ENCODE measurements at places on chromosomes 5 and 9.

- DNase-seq: no peak
Measured at GRCh38 chr5:142608081-142608480, 77.8 kb downstream of the FGF1 start.

DNA sequence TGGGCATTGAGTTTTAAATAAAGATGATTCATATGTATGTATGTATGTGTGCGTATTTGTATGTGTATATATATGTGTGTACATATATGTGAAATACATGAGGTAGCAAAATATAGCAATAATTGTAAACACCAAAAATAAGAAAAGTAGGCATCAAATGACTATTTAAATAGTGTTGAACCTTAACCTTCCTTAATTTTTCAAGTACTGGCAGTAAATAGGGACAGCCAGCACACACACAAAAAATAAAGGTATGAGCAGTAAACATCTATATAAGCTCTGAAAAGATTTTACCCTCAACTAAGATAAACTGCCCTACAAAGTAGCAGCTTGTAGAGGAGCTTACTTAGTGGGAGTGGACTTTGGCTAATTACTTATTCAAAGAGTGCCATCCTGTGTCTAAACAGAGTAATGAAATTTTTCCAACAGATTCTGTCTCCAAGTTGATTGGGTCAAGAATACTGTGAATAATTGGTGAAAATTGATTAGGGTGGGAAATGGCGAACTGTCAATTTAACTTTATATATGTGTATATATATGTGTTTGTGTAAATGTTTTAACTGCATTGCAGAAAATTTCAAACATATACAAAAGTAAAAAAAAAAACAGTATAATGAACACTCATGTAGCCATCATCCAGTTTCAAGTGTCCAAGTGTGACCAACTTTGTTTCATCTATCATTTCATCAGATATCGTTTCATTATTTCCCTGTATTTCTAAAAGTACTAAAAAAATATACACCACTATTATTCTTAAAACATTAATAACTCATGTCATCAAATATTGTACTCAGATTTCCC lies 2.0 kb upstream of the ADAMTS6 start:
- no peak for DNase-seq

DNA sequence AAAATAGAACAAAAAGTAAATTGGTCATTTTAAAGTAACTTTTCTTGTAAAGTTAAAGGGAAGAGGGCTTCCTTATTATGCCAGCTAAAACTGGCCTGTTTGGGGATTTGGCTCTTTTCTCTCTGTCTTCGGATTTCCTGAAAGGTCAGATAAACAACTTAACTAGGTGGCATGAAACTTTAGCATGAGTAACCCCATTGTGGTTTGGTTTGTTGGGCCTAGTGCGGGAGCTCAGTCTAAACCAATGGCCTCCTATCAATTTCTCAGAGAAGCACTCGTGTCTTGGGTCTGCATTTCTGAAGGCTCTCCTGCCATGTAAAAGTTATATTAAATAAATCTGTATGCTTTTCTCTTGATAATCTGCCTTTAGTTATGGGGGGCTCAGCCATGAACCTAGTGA lies 48.5 kb upstream of the ANKH start:
- no peak for DNase-seq

DNA sequence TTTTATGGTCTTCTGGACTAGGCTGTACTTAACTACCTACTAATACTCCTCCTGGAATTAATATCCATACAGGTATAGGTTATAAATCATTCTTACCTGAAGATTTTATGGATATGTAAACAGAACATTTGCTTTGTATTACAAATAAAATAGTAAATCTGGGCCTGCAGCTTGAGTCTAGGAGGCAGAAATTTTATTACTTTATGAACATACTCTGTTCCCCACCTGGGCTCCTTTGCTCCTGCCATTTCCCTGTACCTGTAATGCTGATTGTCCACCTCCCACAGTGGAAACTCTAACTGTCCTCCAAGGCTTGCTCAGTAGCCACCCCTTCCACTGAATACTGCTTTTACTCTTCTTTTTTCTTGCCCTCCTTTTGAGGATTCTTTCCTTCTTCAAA lies 108.0 kb downstream of the PAM start:
- no peak for DNase-seq

- no peak for DNase-seq
Measured at GRCh38 chr5:173883347-173883924, 4.7 kb upstream of the CPEB4 start.

GRCh38 chr5:64299805-64300204 lies 134.2 kb downstream of the RNF180 start:
- DNase-seq: no peak

GRCh38 chr9:93136011-93136440 lies 2.0 kb upstream of the NINJ1 start:
- DNase-seq: no peak

GRCh38 chr5:111227226-111227782 lies 3.1 kb downstream of the CAMK4 start:
- no peak for DNase-seq

- DNase-seq: no peak
Measured at GRCh38 chr5:176781054-176781375, 29.3 kb upstream of the UNC5A start.

DNA sequence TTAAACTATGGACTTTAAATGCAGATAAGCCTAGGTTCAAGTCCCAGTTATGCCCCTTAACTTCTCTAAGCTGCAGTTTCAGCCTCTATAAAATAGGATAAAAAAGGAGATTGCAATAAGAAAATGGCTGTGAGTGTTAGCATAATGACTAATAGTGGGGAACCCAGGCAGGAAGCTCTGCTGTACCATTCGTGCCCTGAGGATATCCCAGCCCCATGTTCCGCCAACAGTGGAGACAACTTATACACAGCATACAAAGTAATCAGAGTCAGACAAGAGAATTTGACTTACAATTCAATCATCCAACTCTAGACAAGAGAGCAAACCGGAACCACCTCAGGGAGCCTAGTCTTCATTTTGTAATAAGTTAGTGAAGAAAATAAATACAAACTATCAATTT lies 141.5 kb upstream of the FSTL4 start:
- DNase-seq: no peak

GRCh38 chr5:67014957-67015400 lies 181.6 kb downstream of the CD180 start:
- no peak for DNase-seq

DNA sequence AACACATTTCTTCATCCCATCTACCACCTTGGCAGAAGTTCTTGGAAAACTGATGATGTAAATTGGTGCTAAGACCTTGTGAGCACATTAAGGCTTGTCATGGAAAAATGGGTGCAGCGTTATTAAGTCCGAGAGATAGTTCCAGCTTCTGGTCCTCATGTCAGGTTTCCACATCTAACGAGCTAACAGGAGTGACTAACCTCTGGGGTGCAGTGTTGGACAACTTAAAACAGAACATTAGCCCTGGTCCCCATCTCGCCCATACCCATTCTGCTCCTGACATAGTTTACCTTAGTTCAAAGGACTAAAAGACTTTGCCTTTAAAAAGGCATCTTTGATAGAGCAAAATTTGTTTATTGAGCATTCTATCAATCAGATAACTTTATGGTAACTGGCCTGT lies 128.0 kb downstream of the SLC1A3 start:
- peak; percentile 11 for DNase-seq

GRCh38 chr5:132539716-132540115 lies 3.6 kb downstream of the IL5 start:
- no peak for DNase-seq

- DNase-seq: no peak
Measured at GRCh38 chr9:127098916-127099553, 23.4 kb downstream of the ANGPTL2 start.

DNA sequence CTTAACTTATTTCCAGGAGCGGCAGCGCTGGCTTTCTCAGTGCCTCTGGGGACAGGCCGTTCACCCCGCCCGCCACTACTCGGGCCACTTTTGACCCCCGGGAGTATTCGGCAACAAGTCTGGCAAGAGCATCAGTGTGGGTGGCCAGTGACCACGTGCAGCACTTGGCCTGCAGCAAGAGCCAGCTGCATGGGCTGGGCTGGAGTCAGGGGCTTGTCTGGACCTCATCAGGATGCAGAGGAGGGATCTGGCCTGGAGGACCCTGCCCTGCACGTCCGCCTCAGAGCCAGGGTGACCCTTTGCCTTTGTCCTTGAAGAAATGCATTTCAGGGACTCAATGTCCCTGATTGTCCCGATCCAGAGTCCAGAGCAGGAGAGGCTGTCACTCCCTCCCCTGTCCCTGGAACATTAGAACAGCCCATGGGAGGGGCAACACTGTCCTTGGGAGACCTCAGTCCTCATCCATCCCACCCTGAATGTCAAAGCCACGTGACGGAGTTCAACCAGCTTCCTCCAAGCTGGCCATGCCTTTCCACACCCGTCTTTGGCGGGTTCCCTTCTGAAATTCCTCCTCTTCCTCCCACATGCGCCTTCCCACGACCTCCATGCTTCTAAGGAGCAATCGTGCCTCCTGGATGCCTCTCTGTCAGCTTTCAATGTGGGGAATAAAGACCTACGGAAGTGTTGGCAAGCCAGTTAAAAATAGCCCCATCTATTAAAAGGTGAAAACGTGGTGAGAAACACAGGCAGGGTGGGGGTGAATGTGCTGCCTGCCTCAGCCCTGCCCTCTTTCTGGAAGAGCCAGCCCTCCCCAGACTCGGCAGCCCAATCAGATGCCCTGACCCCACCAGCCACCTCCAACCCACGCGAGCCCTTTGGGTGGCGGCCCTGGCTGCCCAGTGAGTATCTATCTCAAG lies 99.0 kb downstream of the OLFM1 start:
- no peak for DNase-seq

DNA sequence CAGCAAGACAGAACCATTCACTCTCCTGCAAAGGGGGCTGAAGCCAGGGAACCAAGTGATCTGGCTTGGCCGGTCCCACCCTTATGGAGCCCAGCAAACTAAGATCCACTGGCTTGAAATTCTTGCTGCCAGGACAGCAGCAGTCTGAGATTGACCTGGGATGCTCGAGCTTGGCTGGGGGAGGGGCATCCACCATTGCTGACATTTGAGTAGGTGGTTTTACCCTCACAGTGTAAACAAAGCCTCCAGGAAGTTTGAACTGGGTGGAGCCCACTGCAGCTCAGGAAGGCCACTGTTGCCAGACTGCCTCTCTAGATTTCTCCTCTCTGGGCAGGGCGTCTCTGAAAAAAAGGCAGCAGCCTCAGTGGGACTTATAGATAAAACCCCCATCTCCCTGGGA lies 60.5 kb downstream of the TNFSF8 start:
- peak; percentile 55 for DNase-seq

DNA sequence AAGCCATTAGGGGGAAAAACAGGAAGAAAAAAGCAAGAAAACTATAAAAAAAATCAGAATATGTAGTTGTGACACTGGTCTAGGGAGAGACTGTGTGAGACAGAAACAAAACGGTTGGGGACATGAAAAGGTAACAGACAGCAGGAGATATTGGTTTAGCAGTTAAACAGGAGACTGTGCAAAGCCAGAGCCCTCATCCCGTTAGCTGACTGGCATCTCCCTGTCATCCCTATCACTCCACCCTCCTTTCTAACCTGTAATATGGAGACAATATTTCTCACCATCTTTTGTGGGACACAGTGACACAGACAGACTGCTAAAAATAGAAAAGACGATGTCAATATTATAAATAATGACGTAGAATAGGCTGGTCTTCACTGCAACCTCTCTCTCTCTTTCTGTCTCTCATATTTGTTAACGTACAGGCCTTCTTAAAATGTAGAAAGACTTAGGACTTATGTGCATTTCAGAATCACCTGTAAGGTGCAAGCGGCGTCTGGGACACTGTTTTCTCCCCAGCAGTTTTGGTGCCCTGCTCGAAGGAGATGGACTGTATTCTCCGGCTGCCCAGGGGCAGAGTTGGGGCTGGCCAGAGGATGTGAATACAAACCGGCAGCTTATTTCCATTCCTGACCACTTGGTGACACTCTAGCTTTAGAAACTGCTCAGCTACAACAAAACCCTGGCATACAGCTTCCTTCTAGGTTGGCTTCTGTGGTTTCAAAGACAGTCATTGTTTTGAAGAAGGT lies 190.6 kb downstream of the MAT2B start:
- peak; percentile 4 for DNase-seq

GRCh38 chr9:33165263-33166151 lies 1.6 kb downstream of the B4GALT1 start:
- DNase-seq: peak; percentile 63

DNA sequence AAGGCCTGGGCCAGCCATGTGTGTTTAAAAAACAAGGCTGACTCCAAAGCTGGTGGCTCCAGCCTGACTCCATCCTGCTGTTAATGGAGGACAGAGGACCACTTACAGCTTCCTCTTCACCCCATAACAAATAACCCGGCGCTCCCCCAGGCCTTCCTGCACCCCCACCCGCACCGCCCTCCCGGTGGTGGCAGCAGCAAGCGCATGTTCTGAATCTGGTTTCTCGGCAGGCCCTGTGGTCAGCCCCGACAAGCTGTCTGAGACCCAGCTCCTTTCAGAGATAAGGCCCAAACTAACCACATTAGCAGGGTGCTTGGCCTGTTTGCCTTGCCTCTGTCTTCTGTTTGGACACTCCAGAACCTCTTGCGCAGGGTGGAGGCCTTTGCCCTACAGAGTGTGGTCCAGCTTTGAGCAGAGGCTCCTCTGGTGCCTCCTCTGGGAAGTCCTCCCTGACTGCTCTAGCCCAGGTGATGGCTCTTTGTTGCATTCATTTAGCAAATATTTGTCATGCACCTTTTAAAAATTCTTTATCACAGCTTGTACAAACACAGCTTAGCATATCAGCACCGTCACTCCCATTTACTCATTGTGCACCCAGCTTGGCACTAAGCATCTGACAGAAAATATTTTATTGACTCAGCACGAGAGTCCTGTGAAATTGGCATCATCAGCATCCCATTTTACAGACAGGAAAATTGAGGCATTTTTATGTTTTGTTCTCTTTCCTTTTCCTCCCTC lies 78.4 kb downstream of the NDFIP1 start:
- DNase-seq: no peak

DNA sequence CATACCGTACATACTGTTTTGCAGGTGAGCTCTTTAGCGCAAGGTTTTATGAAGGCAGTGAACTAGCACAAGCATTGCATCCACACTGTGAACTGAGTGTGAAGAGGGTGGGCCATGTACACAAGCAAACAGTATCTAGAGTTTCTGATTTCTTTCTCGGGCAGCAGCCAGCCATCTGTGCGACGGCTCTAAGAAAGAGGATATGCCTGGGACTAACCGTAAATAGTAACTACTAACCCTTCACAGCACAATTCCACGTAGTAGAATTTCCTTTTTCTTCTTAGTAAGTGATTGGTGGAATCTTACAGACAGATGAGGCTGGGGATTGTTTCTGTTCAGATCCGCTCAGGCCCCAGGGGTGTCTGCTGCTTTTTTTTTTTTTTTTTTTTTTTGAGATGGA lies 89.0 kb downstream of the DRD1 start:
- DNase-seq: no peak

- peak; percentile 58 for DNase-seq
Measured at GRCh38 chr9:134403682-134404301, 77.5 kb downstream of the RXRA start.

- DNase-seq: no peak
Measured at GRCh38 chr5:5348135-5348534, 74.3 kb upstream of the ICE1 start.

GRCh38 chr5:160260881-160261815 lies 31.8 kb downstream of the FABP6 start:
- DNase-seq: no peak

GRCh38 chr5:16903480-16904300 lies 32.4 kb downstream of the MYO10 start:
- DNase-seq: no peak
